Right ventricle myocardium inferior (tissue), 1 donor: ENCODE measurements at places on chromosomes 2 and 18. TPM values are rescaled to one million over a fixed set of nuclear protein-coding genes. Genes with fewer than 3 reads are reported as not detected.

DNA sequence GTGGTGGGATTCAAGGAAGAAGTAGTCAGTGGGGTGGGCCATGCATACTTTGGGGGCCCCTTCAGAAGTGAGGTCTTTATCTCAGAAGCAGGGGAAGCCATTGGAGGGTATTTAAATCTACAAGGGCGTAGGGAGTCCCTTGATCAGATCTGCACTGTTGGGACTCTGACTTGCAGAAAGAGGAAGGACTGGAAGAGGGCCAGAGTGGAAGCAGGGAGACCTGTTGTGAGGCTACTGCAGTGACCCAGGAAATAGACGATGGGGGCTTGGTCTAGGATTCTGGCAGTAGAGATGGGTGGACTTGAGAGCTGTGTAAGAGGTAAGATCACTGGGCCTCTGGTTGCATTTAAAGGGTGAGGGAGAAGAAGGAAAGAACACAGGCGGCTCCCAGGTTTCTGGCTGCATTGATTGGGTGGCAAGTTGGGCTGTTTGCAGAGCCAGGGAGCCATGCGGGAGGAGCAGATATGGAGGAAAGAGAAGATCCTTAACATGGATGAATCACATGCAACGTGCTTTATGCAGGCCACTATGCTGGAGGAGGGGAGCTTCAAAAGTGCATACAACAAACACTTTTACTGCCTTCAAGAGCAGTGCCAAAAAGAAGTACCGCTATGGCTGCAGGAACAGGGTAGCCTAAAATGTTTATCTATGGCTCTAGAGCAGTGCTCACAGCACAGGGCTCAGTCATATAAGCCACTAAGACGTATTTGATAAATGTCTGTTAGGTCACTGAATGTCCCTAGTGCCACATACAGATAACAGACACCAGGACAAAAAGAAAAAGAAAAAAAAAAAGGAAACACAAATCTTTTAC lies 2.3 kb downstream of the SFXN5 start:
- no peak for DNase-seq

TUBA3D gene
- 138 TPM for total RNA-seq

DNA sequence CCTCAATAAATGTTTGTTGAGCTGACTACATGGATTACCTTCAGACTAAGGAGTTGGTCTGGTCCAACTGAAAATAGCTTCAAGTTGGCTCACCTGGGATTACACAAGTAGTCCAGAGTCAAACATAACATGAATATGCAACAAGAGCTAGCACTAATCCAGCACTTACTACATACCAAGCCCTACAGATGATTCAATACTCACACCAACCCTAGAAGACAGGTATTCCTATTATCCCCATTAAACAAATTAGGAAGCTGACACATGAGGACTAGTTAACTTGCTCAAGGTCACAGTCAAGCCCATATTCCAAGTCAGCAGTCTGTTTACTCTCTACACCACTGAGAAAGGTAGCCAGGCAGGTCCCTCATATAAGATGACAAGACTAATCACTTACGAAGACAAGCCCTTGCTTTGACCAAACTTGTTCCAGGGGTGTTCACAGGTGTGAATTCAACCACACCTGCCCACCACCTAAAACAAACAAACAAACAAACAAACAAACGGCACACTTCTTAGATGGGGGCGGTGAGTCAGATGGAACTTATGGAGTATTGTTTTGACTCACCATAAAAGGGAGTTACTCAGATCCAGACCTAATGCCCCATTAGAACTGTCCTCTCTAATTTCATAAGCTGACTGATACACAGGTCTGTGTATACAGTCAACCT lies 29.1 kb downstream of the TMEM131 start:
- DNase-seq = no peak

VWA3B gene
- 0.38 TPM for total RNA-seq

RGPD5 gene
- 30.5 TPM for total RNA-seq

GRCh38 chr2:28425464-28425835 lies 32.8 kb downstream of the FOSL2 start:
- DNase-seq = no peak

DNA sequence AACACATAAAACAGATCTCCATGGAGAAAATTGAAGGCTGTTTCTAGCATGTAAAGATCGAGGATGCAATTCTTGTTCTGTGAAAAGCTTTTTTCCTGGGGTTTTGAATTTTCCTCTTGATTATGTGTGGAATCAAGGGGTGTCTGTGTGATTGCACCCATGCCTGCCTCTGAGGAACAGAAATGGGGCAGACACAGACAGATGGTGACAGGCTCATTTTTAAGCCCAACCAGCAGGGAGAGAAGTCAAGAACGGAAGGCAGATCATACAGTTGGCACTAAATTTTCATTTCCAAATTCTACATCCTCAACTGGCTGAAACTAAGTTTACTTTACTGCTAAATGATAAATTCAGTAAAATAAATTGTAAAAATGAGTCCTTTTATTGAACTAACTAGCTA lies 1037.7 kb upstream of the KLHL29 start:
- no peak for DNase-seq

DNA sequence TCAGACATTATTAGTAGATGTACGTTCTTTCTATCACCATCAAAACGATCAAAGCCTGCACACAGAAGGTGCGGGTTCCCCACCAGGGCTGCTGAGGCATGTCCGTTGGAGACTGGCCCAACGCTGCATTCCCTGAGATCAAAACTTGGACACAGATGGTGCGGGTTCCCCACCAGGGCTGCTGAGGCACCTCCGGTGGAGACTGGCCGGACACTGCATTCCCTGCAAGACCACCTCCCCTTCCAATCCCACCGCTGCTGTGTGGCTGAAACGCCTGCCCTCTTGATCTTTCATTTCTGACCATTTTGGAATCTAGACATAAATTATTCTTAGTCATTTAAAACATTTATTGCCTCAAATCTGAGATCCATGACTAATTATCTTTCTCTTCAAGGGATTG lies 254.2 kb upstream of the SALL3 start:
- DNase-seq = no peak

DNA sequence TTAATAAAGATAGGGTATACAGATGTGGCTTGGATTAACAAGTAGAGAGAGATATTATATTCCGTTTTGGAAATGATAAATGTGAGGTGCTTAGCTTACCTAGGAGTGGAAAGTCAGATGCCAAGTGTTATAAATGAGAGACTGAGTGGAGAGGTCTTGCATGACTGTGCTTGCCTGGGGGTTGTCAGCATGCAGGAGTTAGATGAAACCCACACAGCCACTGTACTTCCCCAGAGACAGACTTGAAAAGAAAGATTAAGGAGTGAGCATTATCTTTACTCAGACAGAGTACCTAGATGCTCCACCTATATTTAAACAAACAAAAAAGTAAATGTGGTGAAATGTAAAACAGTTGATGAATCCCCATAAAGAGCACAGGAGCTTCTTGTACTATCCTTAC lies 482.7 kb downstream of the RIT2 start:
- no peak for DNase-seq

DNA sequence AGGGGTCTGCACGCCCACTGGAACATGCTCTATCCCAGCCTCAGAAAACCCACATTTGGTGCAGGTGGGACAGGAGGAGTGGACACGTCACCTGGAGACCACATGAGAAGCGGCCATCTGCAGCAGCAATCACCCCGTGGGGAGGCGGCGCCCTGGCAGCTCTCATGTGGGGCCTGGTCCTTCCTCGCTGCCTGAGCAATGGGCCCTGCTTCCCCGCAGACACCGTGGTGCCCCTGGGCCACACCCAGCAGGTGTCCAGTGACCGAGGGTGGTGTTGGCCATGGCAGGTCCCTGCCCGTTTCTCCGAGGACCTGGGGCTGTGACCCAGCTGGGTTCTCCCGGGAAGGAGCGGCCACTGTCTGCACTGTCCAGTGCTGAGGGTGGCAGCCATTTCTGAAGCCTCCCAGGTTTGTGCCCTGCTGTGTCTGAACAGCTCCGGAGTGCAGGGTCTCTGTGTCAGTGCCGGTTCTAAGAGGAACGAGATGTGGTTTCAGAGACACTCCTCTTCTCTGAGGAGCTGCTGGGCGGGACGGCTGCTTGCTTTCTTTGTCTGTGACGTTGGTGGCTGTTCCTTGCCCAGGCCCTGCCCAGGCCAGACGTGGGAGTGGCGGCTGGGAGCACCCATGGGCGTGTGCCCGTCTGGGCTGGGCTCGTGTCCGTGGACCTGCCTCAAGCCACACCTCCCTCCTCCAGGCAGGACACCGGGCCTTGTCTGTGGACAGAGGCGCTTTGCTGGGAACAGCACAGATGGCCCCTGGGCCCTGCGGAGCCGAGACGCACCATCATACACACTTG lies 44.8 kb downstream of the NFATC1 start:
- no peak for DNase-seq

DNA sequence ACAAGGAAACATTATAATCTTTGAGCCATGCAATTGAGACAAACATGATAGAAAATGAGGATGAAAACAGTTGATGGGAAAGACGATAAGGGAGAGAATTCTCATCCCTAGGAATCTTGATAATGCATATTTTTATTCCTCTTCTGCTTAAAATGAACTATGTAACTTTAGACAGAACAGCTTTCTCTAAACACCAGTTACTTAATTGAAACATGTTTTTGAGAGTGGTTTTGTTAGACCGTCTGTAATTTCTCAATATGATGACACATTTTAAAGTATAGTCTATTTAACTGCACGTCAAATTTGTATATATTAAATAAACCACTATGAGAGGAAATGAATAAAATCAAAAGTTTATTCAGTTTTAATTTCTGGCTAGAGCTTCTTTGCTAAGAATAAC lies 1453.9 kb upstream of the NXPH2 start:
- DNase-seq = no peak

- no peak for DNase-seq
These were observed 174.7 kb downstream of the KLHL29 start for GRCh38 chr2:23559561-23560239.

PTPRN gene
- not detected for total RNA-seq

CDH2 gene
- total RNA-seq = 293 TPM

DNA sequence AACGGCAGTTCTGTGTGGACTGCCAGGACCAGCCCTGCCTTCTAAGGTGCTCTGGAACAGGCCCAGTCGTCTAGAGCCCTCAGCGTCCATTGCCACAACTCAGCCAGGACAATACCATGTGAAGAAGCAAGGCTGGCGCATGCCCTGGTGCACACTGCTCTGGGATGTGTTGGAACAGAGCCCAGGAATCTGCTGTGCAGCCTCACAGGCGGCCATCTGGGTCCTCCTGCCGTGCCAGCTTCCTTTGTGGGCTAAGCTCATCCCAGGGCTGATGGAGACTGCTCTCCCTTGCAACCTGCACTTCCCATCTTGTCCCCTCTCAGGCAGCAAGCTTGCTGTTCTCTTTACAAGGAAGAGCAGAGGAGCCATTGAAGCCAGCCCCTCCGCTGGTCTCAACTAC lies 246.4 kb upstream of the PXDN start:
- DNase-seq = peak; percentile 86

DNA sequence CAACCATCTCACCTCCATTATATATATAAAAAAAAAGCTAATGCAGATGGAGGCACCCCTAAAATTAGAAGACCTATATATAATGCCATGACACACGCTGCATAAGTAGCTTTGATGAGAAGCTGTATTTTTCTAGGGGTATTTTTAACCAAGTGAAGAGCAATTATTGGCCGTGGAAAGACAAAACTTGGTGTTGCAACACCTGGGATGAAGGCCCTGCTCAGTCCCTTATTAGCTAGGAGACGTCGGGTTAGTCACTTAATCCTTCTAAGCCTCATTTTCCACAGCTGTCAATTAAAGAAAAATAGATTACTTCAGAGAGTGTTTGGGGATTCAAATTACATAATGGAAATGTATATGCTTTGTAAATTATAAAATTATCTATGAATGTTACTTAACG lies 63.0 kb downstream of the WDR75 start:
- no peak for DNase-seq

DNA sequence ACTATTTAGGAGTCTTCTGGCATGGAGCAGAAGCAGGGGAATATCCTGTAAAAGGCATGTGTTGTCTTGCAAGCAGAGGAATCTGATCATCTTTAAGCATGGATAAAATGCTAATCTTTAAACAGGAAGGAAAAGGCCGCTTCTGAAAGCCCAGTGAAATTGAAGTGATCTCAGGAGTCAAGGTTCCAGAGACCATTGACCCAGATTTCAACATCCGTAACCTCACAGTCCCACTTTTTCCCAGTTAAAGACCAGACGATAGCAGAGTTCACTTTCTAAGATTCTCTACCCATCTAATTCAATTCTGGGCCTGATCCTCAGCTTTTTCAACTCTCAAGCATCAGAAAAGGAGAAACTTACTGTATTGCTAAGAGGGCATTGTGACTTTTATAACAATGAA lies 332.2 kb upstream of the LRP1B start:
- no peak for DNase-seq

NEB gene
- total RNA-seq = 0.87 TPM

- no peak for DNase-seq
These were observed 111.1 kb upstream of the RBBP8 start for GRCh38 chr18:22822024-22822423.

DNA sequence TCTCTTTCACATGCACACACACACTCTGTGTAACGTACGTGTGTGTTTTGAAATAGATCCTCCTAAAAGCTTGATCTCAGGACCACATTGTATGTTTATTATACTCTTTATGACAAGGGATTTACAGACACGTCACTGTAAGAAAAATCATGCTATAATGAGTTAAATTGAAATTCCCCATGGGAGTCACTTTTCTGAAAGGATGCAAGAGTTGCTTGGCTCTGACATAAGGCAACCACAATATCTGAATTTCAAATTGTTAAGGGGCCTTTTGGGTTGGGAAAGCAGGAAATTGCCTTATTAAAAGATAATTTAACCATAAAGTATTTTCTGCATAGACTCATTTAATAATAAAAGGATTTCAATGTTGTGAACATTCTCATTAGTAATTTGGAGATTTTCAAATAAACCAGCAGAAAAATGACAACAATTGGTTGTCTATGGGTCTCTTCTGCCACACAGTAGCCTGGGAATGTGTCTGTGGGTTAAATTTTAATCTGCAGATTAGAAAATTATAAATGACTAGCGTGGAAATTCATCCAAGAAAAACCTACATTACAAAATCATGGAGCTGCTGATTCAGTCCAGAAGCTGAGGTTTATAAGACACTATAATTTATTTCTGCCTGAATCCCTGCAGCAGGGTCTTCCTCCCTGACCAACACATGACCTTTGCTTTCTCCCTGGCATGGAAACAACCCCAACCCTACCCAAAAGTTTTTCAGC lies 75.9 kb upstream of the PID1 start:
- DNase-seq = no peak

- no peak for DNase-seq
These were observed 110.3 kb upstream of the ST6GAL2 start for GRCh38 chr2:106996171-106996769.

DNA sequence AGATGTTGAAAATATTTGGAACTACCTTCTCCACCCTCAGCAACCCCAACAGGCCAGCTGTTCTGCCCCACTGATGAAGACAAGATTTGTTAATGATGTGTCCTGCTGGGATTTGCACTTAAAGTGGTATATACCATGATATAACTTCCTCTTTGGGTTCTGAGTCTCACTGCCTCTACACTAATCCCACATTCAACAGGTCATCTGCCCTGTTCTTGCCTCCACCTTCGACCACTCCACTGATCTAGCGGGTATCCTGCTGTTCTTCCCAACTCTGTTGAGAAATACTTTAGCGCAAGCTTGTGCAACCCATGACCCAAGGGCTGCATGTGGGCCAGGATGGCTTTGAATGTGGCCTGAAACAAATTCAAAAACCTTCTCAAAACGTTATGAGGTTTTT lies 72.7 kb downstream of the LRP1B start:
- no peak for DNase-seq
